ENCODE measurements at places on chromosomes 2 and 18.

- peak; percentile 39 for DNase-seq
Measured at GRCh38 chr2:11669454-11670291, at the start of gene NTSR2. NTSR2 (minus strand) TSS chr2:11670195; CDS start chr2:11670129, 66 bp downstream.

GRCh38 chr2:116487336-116487735 is 1327.2 kb upstream of the DDX18 start:
- no peak for DNase-seq

- peak; percentile 41 for DNase-seq
Measured at GRCh38 chr18:79528846-79529245, 133.1 kb downstream of the NFATC1 start.

GRCh38 chr2:213122725-213123124 is 28.7 kb downstream of the IKZF2 start:
- no peak for DNase-seq

- DNase-seq = peak; percentile 25
Measured at GRCh38 chr18:40160361-40160760, 1794.7 kb upstream of the PIK3C3 start.

- DNase-seq = no peak
Measured at GRCh38 chr2:201276511-201276910, 16.2 kb downstream of the CASP8 start.

DNA sequence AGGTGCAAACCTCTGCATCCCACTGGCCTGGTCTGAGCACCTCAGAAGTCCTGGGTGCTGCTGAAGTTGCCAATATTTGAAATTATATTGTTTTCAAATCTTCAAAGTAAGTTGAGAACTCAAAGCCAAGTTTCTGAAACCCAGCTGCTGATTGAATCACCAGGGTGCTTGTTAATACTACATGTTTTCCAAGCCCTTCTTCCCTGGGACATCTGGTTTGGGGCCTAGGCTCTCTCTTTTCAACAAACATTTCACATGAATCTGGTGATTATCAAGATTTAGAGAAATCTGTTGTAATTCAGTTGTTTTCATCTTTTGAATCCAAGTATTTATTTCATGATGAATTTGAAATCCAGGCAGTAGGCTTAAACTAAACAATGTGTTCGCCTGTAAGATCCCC is 24.4 kb downstream of the MLPH start:
- peak; percentile 66 for DNase-seq

DNA sequence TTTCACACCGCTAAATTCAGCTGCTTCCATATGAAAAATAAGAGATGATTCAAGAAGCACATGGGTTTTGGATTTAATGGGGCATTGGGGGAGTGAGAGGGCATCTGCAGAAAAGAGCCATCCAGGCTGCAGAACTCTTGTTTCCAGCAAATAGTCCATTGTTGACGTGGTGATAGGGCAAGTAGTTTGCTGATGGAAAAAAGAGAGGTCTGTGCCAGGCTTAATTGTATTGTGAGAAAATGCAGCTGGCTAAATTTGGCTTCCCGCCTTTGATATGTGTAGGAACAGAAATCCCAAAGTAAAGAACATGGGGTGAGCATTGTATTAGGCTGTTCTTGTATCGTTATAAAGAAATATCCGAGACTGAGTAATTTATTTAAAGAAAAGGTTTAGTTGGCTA is 199.5 kb downstream of the SETBP1 start:
- DNase-seq = no peak

- DNase-seq = peak; percentile 48
Measured at GRCh38 chr2:27795868-27796277, 24.4 kb downstream of the MRPL33 start.

- no peak for DNase-seq
Measured at GRCh38 chr2:6942848-6943247, 25.6 kb downstream of the RNF144A start.

- DNase-seq = no peak
Measured at GRCh38 chr2:32386739-32387138, 29.9 kb downstream of the BIRC6 start.
